Activated T-cell treated with anti-CD3 and anti-CD28 coated beads, Interleukin-2, amount 50 U/mL, for 1 hour (primary cell): ENCODE measurements at places on chromosomes 2 and 18.

DNA sequence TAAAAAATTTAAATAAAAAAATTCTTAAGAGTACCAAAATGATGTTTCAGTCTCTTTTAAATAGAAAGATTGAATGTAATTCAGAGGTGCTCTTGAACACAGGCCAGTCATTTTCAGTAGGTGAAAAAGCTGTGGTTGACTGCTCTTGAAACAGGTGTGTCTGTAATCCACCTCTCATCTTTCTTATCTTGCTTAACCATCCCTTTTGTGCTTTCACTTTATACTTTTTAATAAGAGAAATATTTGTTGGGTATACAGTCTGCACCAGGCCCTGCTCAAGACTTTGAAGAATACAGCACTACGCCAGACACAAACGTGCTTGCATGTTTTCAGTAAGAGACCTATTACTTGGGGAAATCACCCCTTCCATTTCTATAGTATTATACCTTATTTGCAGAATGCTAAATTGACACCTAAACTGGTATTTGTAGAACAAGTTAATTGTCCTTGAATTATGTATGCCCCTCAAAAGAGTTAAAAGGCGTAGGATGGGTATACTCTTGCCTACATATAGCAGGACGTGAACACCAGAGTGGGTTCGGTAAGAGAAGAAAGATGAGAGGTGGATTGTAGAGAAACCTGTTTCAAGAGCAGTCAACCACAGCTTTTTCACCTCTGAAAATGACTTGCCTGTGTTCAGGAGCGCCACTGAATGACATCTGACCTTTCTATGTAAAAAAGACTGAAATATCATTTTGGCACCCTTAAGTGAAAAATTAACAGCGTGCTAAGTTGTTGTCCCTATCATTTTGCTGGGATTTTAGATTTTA lies 4.0 kb upstream of the RTN4 start:
- no peak for DNase-seq

GRCh38 chr2:235162082-235162836 lies 210.4 kb downstream of the SH3BP4 start:
- no peak for DNase-seq

DNA sequence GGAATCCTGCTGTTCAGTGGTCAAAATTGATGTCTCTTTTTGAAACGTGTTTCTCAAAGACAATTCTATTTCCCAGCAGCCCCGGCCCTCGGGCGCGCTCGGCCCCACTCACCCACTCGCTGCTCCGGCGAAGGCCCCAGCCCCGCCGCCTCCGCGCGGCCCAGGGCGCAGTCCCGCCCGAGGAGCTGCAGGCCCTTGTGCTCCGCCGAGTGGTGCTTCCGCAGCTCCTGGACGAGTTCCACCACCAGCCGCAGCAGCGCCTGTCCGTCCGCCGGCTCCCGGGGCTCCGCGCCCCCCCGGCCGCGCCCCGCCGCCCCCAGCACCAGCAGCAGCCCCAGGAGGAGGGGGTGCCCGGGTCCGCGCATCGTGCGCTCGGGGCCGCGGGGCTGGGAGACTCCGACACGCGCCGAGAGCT lies 413 bp downstream of the ALKAL2 start:
- DNase-seq, result peak; percentile 26

- no peak for DNase-seq
These were observed 1234.4 kb downstream of the CNTNAP5 start for GRCh38 chr2:125259451-125259850.

GRCh38 chr2:11357428-11357972 lies 13.1 kb upstream of the ROCK2 start:
- no peak for DNase-seq

- DNase-seq, result no peak
These were observed 17.0 kb upstream of the MPP4 start for GRCh38 chr2:201715459-201715858.

- DNase-seq, result no peak
These were observed 72.1 kb upstream of the ZNF236 start for GRCh38 chr18:76750269-76750668.

DNA sequence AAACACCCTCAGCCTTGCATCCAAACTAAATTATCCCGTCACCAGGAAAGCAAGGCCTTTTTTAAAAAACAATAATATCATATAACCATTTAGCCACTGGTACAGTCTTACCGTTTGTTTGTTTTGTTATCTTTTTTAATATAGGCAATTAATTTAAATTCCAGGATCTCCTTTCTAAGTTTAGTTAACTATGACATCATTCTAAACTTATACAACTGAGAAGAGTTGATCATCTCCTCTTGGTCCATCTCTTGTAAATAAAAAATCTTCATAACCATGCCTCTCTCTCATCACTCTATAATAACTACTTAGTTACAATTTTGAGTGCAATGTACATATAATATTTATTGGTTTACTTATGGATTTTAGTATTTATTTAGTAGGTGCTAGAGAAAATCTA lies 46.2 kb downstream of the RND3 start:
- no peak for DNase-seq

DNA sequence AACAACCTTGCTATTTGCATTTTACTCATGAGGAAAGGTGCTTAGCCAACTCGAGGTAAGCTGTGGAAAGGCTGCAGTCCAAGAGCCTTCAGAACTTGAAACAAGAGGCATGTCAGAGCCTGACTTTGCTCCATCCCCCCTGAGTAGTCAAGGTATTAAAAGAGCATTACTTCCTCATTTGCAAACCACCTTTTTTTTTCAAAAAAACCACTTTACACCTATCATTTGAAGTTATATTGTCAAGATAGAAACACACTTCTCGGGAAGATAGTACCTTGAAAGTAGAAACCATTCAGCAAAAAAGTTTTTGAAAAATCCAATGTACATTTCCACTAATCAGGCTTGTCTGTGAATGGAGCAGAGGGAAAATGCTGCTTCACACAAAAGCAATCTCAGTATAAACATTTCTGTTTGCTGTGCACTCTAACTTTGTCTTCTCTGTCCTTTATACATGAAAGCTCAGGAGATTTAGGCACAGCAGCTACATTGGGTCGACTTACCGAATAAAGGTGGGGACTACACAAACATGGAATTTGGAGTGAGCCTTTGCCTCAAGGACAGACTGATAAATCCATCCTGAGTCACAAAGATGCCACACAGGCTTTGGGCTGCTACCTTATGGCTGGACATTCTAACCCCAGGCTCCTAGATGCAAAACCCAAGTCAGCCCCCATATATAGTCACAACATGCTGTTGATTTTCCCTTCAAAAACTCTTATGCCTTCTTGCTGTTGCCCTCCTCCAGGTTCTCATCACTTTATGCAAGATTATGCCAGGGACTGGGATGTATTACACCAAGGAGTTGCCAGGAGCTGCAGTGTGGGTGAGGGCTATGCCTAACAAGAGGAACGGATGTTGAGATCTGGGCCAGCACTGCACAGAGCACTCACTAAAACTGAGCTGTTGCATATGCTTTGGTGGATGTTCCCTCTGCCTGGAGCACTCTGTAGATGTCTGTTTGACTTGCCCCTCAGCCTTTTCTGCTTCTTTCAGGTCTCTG lies 41.4 kb upstream of the EML4 start:
- DNase-seq, result no peak

GRCh38 chr18:56988022-56988421 lies 158.9 kb upstream of the BOD1L2 start:
- DNase-seq, result no peak

DNA sequence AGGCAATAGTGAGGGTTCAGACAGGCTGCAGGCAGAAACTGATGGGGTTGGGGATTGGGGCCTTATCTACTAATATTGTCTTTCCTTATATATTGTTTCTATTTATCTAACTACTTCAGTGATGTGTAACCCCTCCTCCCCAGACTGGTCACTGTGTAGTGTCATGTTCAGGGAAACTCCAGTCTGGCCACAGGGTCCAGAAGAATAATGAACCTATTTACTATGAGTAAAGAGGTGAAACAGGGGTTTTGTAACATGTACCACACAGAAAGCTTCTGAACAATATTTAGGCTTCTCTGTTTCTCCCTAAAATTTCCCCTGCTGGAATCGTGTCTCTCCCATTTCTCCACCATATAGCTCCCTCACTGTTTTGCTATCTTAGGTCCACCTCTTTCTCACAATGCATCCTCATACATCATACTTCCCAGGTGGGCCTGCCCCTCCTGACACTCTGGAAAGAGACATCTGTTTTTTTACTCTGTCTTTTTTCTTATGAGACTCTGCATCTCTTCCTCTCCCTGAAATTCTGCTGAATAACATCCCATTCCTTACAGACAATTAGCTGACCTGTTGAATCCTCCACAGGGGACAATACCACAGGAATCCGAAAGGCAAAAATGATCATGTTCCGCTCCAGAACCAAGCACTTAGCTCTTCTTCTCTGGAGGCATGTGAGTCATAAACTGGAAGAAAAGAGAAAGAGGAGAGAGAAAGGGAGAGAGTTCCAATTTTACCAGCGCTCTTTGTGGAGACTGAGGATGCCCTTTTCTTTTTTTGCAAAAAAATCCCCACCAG lies 154.8 kb downstream of the ZEB2 start:
- DNase-seq, result no peak

GRCh38 chr18:76167410-76167809 lies 327.6 kb downstream of the ZNF516 start:
- no peak for DNase-seq

- DNase-seq, result no peak
These were observed 53.4 kb downstream of the NBAS start for GRCh38 chr2:15507697-15508096.

DNA sequence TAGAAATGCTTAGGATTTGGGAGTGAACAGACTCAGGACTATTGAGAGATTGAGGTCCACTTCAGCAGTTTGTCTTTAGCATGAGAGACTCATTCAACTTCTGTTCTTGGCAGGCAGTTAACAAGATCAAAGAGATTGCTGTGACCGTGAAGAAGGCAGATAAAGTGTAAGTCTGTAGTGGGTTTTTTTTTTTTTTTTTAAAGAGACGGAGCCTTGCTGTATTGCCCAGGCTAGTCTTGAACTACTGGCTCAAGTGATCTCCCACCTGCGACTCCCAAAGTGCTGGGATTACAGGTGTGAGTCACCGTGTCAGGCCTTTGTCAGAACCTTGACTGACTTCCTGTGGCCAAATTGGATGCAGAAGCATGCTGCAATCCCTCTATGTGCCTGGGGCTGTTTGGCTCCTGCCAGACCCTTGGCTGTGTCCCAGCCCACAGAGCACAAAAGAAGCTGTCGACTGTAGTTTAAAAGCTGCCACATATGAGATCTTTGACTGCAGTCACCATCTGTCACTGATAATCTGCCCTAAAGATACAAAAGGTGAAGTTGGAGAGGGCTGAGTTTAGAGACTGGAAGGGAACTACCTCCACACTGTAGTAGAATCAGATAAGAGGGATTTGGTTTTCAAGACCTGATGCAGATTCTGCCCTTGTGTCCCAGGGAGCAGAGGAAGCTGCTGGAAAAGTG lies 9.9 kb downstream of the CCT7 start:
- no peak for DNase-seq

DNA sequence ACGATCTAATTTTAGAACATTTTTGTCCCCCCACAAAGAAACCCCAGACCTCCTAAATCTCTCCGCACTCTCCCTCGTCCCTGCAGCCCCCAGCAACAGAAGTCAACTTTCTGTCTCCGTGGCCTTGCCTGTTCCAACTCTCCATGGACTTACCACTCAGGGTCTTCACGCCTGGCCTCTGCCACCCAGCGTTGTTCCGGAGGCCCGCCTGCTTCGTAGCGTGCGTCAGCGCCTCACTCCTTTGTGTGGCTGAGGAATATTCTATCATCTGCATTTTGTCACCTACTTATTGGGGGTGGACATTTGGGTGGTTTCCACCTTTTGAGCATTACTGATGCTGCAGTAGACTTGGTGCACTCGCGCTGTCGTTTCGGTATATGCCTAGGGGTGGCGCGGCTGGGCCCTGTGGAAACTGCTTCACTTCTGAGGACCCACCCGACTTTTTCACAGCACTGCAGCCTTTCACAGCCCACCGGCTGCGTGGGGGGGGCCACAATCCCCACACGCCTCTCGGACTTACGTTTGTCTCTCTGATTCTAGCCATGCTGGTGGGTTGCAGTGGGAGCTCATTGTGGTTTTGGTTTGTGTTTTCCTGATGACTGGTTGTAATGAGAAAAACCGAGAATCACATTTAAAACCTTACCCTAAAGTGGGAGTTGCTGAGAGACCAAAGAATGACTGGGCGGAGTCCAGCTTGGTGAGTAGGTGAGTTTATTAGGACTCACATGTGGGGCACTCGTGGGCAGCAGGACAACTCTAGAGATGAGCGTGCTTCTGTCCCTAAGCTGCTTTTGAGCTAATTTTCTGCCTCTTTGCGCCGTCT lies 1.4 kb upstream of the HSBP1L1 start:
- DNase-seq, result peak; percentile 40

DNA sequence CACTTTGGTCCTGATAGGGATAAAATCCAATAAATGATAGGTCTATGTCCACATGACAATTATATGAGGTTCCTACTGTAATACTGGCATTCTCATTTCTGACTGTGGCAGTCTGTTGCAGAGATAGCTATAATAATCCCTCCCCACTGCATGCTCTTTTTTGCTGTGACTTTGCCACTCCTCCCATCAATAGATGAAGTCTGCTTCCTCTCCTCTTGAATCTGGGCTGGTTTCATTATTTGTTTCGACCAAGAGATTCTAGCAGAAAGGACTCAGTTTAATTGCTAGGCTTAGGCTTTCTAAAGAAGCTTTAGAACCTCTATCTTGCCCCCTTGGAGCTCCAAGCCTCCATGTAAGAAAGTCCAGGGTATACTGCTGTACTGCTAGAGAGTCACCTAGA lies 23.3 kb upstream of the CREB1 start:
- no peak for DNase-seq

DNA sequence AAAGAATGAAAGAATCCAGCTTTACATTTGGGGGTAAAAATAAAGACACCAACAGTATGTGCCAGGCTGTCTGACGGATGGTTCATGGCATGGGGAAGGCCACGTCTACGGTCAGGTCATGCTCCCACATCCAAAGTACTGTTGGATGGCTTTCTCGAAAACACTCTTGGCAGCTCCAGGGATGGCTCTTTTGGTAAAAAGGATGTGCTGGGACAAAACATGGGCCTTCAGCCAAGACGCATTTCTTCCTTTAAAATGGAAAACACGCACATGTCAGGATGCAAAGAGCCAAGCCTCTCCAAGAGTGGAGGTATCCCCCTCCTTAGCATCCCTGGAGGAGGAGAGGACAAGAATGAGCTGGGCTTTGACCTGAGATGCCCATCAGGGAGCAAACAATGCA lies 376.5 kb upstream of the KLHL29 start:
- DNase-seq, result no peak

- DNase-seq, result no peak
These were observed 20.7 kb downstream of the SLC14A2 start for GRCh38 chr18:45635893-45636509.

- DNase-seq, result peak; percentile 13
These were observed 43.7 kb upstream of the SNED1 start for GRCh38 chr2:240954436-240955305.

- DNase-seq, result no peak
These were observed 18.8 kb upstream of the PLB1 start for GRCh38 chr2:28477087-28477486.

DNA sequence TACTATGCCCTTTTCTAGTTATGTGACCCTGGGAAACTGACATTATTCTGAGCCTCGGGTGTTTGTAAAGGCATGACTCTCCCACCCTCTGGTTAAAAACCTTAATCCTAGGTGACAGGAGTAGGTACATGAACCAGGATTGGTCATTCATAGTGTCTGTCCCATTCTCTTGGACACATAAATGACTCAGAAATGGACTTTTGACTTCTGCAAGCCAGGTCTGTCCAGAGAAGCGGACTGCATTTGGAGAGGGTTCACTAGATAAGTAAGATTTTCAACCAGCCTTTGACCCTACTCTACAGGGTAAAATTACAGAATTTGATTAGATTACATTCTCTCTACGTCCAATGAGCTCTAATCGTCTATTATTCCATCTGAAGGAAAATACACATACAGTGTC lies 285.9 kb downstream of the DPP10 start:
- DNase-seq, result no peak

- DNase-seq, result no peak
These were observed 19.4 kb downstream of the CDH20 start for GRCh38 chr18:61352611-61353010.

- DNase-seq, result no peak
These were observed 20.1 kb upstream of the MGAT5 start for GRCh38 chr2:134233728-134234136.
